Stimulated activated naive CD8-positive, alpha-beta T cell treated with anti-CD3 and anti-CD28 coated beads, Interleukin-15, Interleukin-2, amounts not matched to agents 100 U/mL and 50 U/mL, for 24 hours (primary cell): ENCODE measurements at places on chromosomes 11 and 22.

DNA sequence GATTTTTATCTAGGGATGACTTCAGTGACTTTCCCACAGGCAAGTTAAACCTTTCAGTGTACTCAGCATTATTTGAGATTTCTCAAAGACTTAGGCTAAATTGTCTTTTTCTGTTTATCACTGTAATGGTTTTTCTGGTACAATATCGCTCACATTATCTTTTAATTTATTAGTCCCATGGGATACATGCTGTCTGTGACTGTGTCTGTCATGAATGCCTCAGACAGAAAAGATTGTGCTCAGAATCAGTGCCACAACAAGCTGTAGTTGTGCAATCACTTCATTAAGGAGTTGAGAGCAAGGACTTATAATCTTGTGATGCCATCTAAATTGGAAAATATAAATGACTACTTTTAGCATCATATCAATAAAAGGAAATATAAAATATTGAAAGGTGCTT, 2374.2 kb upstream of the RAG2 start:
- DNase-seq: no peak

GRCh38 chr11:128653801-128654231, 40.1 kb upstream of the FLI1 start:
- no peak for DNase-seq

DNA sequence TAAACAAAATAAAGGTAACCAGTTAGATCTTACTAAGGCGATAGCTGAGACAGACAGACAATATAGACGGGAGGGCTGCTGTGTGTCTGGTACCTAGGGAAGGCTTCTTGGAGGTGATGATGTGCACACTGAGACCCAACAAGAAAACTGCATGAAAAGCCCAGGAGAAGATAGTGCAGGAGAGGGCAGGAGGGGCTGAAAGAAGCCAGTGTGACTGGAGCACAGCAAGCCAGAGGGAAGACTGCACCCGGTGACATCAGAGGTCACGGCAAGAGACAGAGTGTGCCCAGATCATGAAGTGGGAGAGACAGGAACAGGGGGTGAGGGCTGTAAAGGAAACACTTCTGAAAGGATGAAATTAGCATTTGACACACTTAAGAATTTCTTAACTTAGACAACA, 266.3 kb downstream of the BRD1 start:
- no peak for DNase-seq

GRCh38 chr22:32949391-32950173, 108.6 kb downstream of the SYN3 start:
- no peak for DNase-seq

DNA sequence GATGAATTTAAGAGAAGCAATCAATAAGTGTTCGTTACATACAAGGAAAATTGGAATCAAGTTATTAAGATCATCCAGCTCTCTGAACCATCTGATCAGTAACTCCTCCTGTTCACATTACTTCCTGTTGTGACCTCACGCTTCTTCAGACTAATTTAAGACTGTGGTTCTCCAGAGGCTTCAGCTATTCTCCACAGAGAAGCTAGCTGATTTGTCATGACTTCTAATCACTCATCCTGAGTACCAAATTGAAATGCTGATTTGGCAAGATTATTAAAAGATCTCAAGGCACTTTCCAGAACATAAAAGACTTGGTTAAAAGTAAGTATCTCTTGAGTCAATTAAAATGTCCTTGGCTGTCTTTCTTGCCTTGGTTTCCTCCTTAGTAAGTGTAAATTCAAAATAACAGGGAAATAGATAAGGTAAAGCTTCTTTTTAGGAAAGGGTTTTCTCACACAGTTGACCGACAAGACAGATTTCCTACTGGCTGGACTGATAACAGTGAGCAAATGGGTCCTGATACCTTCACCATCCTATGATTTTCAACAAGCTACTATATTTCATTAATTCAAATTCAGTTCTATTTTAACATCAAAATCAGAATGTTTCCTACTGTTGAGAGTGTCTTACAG, 38.5 kb downstream of the GAB2 start:
- DNase-seq: no peak

- no peak for DNase-seq
Measured at GRCh38 chr11:117256573-117256972, 24.1 kb downstream of the RNF214 start.

DNA sequence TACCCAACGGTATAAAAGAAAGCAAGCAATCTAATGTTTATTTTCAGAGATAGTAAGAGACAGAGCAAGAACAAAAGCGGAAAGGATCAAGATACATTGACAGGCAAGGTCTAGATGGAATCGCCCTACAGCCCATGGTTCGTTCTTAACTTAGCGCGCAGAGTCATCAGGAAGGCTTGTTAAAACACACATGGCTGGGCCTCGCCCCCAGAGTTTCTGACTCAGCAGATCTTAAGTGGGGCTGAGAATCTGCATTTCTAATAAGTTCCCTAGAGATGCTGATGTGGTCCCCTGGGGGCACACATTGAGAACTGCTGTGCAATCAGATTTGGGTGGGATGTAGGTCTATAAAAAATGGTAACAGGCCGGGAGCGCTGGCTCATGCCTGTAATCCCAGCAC, 35.8 kb upstream of the CHRM4 start:
- no peak for DNase-seq

DNA sequence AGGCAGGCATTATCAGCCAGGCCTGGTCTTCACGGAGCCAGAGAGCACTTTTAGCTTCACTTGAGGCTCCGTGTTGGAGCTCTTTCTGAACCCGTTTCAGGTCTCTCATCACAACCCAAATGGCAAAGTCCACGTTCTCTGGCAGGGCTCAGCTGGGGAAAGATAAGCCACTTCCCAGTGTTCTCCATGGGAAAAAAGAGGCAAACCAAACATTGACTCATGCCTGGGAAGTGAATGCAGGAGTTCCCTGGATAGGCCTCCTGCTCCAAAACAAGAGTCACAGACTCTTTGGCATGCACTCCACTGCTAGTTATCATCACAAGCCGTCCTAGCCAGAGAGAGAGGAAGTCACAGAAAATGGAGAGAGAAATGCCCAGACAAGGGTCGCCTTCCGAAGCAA, 11.6 kb downstream of the OPCML start:
- DNase-seq: no peak

DNA sequence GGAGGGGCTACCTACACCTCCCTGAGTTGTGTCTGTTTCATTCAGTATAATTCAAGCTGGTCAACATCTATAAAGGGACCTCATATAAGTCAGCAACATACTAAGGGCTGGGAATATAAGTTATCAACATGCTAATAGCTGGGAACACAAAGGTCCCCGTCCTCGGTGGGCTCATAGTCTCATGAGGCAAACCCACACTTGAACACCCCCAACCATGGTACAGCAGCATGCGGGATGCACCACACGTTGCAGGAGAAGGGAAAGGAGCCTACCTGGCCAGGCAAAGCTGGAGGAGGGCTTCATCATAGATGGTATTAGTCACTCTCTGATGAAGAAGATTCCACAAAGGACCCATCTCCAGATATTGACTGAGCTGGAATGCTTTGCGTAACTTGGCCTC, 561.8 kb upstream of the B3GAT1 start:
- DNase-seq: no peak

DNA sequence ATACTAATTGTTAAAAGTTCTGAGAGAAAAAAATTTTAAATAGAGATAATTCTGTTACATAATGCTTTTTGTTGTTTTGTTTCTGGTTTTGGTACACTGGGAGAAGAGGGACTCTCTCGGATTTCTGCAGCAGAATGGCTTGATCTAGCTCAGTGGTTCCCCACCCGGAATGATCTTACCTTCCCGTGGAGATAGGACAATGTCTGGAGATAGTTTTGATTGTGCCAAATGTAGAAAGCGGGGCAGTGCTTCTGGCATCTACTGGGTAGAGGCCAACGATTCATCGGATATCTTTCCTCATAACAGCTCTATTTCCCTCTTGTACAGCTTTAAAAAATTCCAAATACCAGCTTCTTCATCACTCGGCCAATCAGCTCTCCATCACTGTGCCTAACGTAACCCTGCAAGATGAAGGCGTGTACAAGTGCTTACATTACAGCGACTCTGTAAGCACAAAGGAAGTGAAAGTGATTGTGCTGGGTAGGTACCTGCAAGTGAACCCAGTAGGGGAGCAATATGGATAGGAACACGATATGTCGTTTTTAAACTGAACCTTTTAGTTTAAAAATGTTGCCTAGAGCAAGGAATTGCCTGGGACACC, 13.2 kb downstream of the CRTAM start:
- DNase-seq: no peak

DNA sequence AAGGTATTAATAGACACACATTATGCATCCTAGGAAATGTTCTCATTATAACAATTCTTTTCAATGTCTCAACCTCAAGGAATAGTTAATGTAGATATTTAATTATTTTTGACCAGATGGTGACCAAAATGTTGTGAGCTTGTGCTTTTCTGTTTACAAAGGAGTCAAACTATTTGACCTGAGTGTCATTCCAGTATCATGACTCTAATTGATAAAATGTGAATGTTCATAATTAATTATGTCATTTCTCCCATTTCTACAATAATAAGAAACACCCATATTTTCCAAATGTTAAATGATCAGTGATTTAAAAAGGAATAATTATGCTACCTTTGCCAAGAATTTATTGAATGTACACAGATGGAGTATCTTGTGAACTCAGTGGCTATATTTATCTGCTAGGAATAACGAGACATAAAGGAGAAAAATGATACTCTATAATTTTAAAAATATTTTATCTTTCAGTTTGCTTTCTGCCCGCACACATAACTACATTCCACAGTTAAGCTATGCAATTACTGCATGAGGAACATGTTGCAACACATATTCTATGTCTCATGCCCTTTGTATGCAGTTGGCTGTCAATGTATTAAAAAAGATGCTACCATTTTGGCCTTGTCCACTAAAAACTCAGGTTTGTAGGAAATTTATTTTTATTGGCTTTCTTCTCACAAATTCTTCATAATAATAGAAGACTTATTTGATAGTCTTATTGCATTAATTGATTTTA, 376.7 kb upstream of the CCDC179 start:
- no peak for DNase-seq

- DNase-seq: no peak
Measured at GRCh38 chr11:86575208-86575855, 97.1 kb downstream of the ME3 start.

- DNase-seq: no peak
Measured at GRCh38 chr22:47274196-47274595, 511.7 kb downstream of the TBC1D22A start.
